ENCODE measurements at places on chromosomes 1 and 21.

- DNase-seq = no peak
Measured at GRCh38 chr1:48977273-48977672, 200.6 kb upstream of the BEND5 start.

- no peak for DNase-seq
Measured at GRCh38 chr1:85322655-85323054, 46.2 kb upstream of the BCL10 start.

GRCh38 chr1:64505944-64506655, 36.2 kb downstream of the CACHD1 start:
- DNase-seq = no peak

GRCh38 chr1:107474877-107475612, 334.2 kb downstream of the NTNG1 start:
- no peak for DNase-seq

DNA sequence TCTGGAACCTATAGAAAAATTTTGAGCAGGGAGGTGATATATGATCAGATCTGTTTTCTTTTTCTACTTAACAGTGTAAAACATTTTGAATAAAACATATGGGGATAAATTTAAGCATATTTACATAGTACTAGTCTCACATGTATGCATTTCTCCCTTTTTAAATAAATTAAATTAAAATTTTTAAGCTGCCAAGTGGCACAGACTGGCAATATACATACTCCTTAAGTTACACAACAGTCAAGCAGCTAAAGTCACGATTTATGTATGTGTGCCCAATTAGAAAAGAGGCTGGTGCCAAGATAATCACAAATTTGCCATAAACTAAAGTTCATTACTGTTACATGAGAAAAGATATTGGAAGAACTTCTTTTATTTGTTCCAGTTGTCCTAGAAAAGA, 532.0 kb downstream of the RWDD3 start:
- DNase-seq = no peak

- DNase-seq = no peak
Measured at GRCh38 chr1:93692983-93693591, 11.4 kb upstream of the BCAR3 start.
